ENCODE measurements at places on chromosomes 12 and 14. TPM values are rescaled to one million over a fixed set of nuclear protein-coding genes. Genes with fewer than 3 reads are reported as not detected.

DNA sequence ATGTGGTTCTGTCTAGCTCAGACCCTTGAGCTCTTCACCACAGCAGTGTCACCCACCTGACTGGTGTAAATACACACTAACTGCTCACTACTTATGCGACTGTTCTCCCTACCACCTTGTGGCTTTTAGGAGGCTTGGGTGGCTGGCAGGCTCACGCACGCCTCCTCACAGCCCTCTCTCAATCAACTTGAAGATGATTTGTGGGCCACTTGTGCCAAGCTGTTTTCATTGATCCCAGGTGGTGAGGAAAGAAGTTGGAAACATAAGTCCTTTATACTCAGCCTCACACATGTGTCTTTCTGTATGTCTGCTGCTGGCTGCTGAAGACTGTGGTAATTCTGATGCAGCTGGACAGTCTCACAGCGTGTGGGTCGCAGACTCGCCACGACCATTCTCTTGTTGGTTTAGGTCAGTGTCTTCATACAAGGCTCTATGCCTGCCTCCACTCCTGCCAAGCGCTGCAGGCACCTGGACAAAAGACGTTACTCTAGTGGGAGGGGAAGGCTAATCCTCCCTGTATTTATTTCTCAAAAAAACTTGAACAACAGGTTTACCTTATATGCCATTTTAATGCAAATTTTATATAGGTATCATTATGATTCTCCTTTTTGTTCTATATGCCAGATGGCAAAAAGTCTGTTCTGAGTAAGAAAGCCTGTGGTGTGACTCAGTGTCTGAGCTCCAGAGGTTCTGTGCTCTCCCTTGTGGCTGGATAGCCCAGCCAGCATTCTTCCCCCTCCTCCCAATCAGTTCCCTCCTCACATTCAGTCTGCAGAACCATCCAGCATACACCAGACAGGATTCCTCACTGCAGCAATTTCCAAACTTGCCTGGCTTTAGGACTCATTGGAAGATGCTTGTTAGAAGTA is 115.6 kb downstream of the DIP2B start:
- DNase-seq = no peak
- H3K4me3 ChIP-seq = no peak overlapping the region
- H3K27ac ChIP-seq = no peak overlapping the region
- H3K4me1 ChIP-seq = peaks cover 12% of the 10 kb centered on the region

DNA sequence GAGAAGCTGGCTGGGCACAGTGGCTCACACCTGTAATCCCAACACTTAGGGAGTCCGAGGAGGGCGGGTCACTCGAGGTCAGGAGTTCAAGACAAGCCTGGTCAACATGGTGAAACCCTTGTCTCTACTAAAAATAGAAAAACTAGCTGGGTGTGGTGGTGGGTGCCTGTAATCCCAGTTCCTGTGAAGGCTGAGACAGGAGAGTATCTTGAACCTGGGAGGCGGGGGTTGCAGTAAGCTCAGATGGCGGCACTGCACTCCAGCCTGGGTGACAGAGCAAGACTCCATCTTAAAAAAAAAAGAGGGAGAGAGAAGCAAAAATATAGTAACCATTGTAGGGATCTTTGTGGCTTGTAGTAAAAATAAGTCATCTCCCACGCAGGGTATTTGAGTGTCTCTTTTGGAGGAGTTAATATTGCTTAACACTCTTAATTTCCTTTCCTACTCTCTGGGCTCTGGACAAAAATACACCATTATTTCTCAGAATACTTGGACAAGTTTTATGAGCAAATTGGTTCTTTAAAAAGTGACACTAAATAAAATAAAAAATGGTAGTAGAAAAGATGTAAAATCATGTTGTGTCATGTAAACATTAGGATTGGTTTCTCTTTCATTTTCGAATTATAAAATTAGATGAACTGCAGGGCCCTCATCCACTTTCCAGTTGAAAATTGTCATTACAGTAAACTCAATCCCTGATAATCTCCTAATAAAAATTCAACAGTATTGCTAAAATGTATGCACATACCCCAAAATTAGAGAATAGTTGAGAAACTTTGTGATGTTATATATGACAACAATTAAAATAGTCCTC is 61.1 kb upstream of the C12orf71 start:
- no peaks in the 10 kb centered on the region for H3K27me3 ChIP-seq
- no peak overlapping the region for H3K4me3 ChIP-seq
- H3K36me3 ChIP-seq = no peaks in the 10 kb centered on the region
- DNase-seq = no peak
- H3K27ac ChIP-seq = no peak overlapping the region

- H3K4me1 ChIP-seq = peaks cover 5% of the 10 kb centered on the region
- no peaks in the 10 kb centered on the region for H3K27me3 ChIP-seq
- no peak overlapping the region for H3K4me3 ChIP-seq
- no peak for DNase-seq
- no peaks in the 10 kb centered on the region for H3K36me3 ChIP-seq
Measured at GRCh38 chr12:116266168-116266601, 11.3 kb downstream of the MED13L start.

GRCh38 chr14:96192975-96193805 is 11.4 kb upstream of the BDKRB2 start:
- no peak overlapping the region for H3K4me3 ChIP-seq
- DNase-seq = no peak
- H3K27ac ChIP-seq = no peak overlapping the region

DNA sequence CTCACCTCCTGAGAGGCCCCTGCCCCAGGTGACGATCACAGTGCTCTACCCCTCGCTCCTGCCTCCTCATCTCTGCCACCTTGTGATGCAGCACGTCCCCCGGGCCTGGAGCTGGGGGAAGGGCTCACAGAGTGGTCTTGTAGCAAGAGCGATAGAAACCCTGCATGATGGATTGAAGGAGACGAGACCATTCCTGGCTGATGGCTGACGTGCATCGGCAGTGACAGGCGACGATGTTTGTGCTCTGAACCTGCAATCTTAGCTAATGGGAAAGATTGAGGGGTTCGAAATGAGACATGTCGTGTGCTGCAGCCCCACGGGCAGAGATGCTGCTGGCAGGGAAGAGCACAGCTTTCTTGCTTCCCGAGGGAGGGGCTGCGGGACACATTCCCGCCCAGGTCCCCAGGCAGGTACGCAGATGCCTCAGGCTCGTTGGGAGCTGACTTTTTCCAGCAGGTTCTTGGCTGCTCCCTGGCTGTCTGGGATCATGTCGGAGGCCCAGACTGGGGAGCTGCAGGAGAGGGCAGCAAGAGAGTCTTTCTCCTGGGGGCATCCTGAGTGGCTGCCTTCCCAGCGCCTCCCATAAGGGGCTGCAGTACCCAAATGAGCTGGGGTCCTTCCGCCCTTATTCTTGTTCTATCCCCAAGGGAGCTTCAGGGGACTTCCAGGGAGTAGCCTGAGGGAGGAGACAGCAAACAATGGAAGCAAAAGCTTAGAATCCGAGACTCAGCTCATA is 38.7 kb upstream of the GPATCH2L start:
- H3K4me1 ChIP-seq = no peaks in the 10 kb centered on the region
- no peaks in the 10 kb centered on the region for H3K27me3 ChIP-seq
- no peak overlapping the region for H3K4me3 ChIP-seq
- DNase-seq = no peak

- no peaks in the 10 kb centered on the region for H3K27me3 ChIP-seq
- no peaks in the 10 kb centered on the region for H3K36me3 ChIP-seq
- H3K4me1 ChIP-seq = no peaks in the 10 kb centered on the region
- no peak overlapping the region for H3K27ac ChIP-seq
Measured at GRCh38 chr12:21433525-21433924, 3.9 kb upstream of the PYROXD1 start.

DNA sequence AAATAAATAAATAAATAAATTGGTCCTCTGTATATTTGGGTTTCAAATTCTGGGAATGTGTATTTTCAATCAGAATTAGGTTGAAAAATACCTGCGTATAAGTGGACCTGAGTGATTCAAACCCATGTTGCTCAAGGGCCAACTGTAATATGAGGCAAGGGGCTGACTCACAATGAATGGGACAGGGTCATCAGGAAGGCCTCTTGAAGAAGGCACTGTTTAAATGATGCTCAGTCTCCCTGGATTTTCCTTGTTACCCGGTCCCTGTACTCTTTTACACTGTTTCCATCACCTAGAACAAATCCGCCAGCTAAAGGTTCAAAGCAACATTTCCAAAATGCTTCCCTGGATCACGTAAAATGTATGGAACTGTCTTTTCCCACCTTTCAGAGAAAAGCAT is 3.8 kb downstream of the PSMB5 start:
- H3K4me3 ChIP-seq = no peak overlapping the region
- no peaks in the 10 kb centered on the region for H3K27me3 ChIP-seq
- peaks cover 4% of the 10 kb centered on the region for H3K36me3 ChIP-seq
- no peak for DNase-seq
- no peak overlapping the region for H3K27ac ChIP-seq

GRCh38 chr12:13095266-13095995 is 8.0 kb downstream of the GSG1 start:
- H3K4me1 ChIP-seq = peaks cover 7% of the 10 kb centered on the region
- no peak for DNase-seq
- no peaks in the 10 kb centered on the region for H3K36me3 ChIP-seq
- H3K27ac ChIP-seq = no peak overlapping the region
- H3K4me3 ChIP-seq = no peak overlapping the region

SERPINA10 gene
- total RNA-seq = not detected

NOXRED1 gene
- 1.0 TPM for total RNA-seq

CIROP gene
- total RNA-seq = not detected

KRT73 gene
- total RNA-seq = not detected

Data from aorta (tissue), 5 donors.